ENCODE measurements at places on chromosomes 2 and 18.
A peak's percentile ranks its signal among the peaks of the same experiment; 100 is the strongest.

GRCh38 chr2:144935736-144936135 lies 415.8 kb upstream of the ZEB2 start:
- no peak for DNase-seq

DNA sequence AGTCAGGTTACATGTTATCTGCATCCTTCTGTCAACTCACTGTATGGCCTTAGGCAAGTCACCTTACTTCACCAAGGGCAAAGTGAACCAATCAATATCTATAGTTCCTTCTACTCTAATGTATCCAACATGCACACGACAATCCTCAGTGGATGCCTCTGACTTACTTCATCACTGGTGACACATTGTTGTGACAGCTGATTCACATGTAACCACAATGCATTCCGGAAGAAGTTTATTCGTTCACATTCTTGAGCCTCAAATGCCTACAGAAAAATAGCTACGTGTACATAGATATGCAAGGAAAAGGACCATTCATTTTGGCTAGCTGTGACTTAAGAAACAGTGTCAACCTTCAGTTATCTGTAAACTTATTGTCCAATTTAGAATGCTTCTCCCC lies 26.3 kb upstream of the EPG5 start:
- DNase-seq, result peak; percentile 5

DNA sequence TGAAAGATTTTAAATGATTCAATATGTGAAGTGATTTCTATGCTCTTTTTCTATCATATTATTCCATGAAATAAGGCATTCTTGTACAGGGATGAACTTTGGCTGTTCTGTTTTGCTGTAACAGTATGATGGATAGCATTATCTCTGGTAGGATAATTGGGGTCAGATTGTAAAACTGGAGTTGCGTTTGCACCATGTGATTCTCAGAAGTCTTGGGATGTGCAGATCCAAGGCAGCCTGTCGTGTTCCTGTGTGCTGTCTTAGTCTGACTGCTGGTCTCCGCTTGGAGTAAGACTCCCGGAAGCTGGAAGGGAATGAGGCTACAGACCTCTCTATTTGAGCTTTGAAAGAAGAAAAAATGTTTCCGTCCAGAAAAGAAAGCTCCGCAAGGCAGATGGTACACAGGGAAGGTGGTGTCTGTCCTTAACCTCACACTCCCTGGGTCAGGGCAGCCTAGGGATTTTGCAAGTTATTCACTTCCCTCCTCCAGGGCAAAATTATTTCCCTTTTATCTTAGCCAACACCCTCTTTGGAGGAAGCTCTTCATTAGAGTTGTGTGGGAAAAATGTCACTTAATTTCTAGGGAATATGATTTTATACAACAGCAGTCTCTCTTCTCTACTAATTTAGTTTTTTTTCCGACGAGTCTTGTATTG lies 250.6 kb downstream of the PTPRM start:
- no peak for DNase-seq

DNA sequence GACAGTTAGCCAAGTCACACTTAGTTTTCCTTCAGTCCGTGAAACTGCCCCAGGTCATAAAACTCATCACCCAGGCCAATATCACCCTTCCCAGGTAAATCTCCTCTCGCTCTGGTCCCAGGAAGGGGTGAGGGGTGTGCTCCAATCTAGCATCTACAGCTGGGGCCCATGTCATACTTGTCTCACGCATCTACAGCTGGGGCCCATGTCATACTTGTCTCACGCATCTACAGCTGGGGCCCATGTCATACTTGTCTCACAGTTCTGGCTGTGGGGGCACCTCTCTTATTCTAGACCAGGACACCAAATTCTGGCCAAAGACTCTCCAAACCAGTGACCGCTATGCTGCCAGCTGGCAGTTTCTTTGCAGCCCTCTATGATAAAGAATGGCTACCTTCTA lies 123.3 kb upstream of the DLGAP1 start:
- DNase-seq, result no peak

- DNase-seq, result no peak
These were observed 198.3 kb downstream of the PIEZO2 start for GRCh38 chr18:10950876-10951630.

GRCh38 chr2:71666094-71666474 lies 212.7 kb downstream of the DYSF start:
- DNase-seq, result no peak

DNA sequence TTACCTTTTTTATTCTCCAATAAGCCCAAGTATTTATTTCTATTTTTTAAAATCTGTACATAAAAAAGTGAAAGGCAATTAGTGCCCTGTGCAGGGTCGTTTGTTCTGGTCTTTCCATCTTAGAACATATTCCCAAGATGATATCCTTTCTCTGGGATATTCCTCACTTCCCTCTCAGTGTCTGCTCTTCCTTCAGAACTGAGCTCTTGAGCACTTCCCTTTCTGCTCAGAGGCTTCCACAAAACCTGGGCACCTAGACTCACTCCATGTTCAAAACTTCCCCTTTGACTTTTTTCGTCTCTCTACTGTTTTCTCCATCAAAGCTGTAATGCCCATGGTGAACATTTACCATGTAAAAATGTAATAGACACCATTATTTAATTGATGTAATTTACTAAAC lies 296.5 kb upstream of the TCF4 start:
- DNase-seq, result no peak

DNA sequence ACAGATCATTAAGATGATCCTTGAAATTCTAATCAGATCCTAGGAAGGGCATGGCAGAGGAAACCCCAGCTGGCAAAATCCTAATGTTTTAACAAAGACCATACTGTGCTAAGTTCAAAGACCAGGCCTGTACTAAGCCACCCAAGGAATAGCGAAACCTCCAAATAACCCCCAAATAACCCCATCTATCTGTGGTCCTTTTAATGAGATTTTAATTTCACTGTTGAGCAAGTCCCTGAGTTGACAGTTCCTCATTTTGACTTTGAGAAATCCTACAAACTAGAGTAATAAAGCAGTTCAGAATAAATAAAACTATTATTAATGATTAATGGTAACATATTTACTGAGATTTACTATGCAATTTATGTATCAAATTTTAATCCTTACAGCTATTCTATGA lies 259.8 kb downstream of the STK39 start:
- no peak for DNase-seq

DNA sequence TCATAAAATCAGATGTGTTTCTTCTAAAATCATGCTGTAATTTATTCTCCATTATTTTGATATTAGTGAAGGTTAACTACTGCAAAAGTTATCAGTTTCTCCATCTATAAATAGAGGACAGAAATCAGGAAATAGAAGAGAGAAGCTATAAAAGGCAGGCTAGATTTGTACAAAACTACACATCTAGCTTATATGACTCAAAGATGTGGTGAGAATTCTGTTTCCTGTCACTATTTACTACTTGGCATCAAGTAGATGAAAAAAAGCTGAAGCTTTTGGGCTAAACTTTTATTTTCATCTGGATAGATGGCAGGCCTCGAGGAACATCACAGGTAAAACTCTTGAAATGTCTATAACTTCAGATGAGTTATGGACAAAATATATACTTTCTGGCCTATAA lies 49.8 kb upstream of the NAB1 start:
- no peak for DNase-seq

GRCh38 chr2:102055346-102055990 lies 63.7 kb downstream of the IL1R2 start:
- no peak for DNase-seq

DNA sequence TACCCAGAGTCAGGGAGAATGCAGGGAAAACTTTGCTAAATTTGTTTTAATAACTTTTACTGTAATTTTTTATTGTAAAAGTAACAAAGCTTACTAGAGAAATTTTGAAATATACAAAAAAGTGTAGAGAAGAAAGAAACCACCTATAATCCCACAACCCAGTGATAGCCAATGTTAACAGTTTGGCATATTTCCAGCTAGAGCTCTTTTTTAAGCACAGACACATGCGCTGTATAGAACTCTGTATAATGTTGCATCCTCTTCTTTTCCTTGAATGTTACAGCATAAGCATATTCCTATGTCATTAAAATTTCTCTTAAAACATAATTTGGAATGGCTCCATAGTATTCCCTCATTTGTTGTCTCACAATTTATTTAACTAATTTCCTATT lies 37.4 kb upstream of the EPAS1 start:
- DNase-seq, result no peak

DNA sequence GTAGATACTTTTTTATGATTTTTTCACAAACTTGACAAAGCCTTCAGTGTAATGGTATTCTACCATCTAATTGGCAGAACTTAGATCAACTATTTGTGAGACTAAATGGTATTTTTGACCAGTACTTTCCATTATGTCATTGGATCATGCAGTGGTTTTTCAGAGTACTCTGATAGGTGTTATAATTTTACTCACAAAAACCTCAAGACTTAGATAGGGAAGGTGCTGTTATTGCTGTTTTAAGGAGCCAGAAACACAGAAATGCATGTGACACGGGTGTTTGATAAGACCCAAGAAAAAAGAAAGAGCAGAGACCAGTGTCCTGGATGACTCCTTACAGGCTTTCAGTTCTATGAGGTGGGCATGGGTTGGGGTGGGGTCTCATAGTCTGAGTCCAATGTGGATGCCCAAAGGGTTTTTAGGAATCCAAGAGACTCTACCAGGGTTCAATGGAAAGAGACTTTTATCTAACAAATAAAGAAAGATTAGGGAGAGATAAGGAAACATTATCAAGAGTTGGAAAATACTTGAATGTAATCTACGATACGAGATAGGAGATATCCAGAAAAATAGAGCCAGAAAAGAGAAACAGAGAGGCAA lies 31.3 kb downstream of the SP140 start:
- DNase-seq, result no peak

DNA sequence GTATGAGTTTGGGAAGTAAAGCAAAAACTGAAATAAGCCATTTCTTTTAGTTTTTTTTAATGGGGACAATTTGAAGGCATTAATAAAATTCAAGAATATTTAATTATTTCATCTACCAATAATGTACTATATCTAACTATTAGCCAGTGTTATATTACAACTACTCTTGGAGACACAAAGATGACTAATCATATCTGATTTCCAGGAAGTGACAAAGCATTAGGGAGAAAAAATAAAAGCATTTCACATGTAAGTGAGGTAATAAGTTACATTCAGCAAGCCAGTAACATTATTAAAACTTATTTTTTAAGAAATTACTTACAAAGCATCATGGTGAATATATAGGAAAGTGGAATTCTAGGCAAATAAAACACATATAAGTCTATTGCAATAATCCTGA lies 781.3 kb upstream of the NRXN1 start:
- no peak for DNase-seq

- DNase-seq, result no peak
These were observed 5.6 kb downstream of the NMUR1 start for GRCh38 chr2:231524477-231525247.

DNA sequence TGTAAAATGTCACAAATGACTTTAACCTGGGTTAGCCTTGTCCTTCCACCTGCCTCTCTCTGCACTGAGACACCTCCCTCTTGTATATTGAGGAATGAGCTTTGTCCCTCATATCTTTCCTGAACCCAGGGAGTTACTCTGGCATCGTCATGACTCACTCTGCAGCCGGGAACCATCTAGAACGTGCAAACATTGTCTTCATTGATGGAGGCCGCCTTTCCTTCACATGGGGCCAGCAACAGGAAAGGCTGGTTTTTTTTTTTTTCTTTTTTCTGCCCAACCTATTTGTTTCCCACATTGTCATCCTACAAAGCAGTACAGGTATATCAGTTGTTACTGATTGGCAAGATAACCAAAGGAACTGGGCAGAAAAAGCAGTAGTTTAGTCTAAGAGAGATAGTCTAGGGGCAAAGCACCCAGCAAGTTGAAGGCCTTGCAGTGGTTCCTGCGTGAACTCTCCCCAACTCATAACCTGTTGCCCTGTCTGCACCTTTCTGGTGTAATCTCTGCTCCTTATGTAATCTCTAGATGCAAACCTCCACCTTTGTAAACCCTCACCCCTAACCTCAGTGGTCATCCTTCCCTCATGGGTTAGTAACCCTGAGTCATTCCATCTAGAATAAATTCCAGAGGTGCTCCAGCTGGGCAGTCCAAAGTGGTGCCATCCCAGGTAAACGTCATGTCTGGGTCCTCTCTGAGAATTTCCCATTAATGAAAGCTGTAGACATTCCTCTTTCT lies 38.3 kb downstream of the SLC40A1 start:
- no peak for DNase-seq

DNA sequence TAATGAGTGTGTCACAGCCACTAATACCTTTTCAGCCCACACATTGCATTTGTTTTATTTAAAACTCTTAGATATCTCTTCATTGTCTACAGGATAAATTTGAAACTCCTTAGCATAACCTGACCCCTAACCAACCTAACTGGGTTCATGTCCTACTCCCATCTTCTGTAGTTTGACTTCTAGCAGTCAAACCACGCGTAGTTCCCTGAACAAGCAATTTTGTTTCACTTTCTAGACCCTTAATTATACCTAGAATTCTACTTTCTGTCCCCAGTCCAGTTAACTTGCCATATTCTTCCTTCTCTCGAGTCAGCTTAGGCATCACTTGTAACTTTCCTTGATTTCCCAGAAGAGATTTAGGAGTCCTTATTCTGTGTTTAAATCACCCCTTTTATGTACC lies 55.1 kb downstream of the RBBP8 start:
- no peak for DNase-seq

DNA sequence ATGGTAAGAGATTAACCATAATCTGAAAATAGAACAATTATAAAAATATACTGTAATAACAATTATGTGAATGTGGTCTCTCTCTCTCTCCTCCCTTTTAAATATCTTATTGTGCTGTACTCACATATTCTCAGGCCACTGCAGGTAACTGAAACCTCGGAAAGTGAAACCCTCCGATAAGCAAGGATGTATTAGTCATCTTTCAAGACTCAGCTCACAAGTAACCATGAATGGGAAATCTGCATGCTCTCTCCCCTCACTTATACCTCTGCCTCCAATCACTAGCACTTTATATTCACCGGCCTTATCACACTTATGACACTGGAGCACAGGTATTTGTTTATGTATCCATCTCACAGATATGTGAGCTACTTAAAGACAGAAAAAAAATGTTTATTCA lies 139.7 kb downstream of the LRP2 start:
- no peak for DNase-seq

GRCh38 chr2:88190808-88191721 lies 20.9 kb downstream of the THNSL2 start:
- DNase-seq, result peak; percentile 50

- no peak for DNase-seq
These were observed 25.8 kb downstream of the DNAJC27 start for GRCh38 chr2:24945907-24946306.

DNA sequence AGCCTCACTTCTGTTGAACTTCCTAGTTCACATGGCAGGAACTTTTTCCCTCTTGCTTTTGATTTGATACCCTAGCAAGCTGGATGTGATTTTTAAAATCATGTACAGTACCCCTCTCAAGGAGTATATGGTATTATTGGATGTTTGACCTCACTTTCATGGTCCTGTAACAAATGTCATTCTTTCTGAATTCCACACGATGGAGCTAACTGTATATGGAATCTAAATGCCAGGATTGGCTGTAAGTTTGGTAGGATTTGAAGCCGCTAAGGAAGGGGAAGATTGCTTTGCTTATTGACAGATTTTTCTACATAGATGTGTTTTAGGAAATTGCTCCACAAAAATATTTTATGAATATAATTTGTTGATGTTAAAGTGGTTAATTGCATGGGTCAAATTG lies 18.3 kb downstream of the MAIP1 start:
- DNase-seq, result peak; percentile 54

Measured in COLO829 (cell line).